Thyroid gland (tissue), 4 donors: ENCODE measurements at places on chromosomes 16 and 17. TPM values are rescaled to one million over a fixed set of nuclear protein-coding genes. Genes with fewer than 3 reads are reported as not detected.

DNA sequence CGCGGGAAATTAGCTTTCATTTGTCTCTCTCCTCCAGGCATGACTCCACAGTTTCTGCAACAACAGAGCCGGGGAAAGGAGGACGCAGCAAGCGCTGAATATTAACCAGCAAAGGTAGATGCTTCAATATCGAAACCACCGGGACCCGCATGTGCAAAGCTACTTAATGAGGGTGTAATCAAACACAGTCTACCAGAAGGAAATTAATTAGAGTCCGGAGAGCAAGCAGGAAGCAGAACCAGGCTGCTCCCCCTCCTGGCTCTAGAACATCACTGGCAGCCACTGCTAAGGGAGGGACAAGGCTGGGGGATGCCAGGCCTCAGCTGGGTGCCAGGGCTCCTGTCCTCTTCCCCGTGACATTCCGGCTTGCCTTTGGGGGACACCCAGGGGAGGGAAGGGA, 21.7 kb downstream of the LRRC75A start:
- no peak for DNase-seq

The RFWD3 gene
- total RNA-seq: 14.6 TPM

The EPN3 gene
- total RNA-seq: 3.5 TPM

GRCh38 chr16:16062023-16062937, 112.9 kb downstream of the ABCC1 start:
- no peak for DNase-seq

DNA sequence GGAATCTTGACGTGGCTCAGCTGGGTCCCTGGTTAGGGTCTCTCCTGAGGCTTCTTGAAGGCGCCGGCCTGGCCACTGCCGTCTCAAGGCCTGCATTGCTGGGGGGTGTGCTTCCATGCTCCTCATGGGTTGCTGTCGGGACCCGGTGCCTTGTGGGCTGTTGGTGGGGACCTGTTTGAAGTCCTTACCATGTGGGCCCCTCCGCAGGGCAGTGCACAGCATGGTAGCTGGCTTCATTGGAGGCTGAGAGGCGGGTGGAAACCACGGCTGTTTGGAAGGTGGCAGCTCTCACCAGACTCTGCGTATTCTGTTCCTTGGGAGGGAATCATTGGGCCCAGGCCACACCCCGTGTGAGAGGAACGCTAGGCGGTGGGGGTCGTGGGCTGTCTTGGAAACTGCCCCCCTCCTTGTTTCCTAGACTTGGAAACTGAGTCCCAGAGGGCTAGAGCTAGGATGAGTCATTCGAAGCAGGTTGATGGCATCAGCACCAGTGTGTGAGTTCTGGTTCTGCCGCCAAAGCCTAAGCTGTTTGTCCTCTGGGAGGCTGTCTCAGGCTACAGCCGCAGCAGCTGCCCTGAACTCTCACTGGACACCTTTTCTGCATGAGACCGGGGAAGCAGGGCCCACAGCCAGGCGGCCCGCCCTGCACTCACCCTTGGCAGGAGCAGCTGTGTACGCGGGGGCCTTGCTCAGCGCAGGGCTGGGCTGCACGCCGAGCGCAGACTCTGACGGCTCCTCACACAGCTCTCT, 35.2 kb downstream of the ZNF750 start:
- peak; percentile 24 for DNase-seq

- no peak for DNase-seq
Observed at GRCh38 chr17:35765086-35765710, 4.5 kb downstream of the C17orf50 start.

DNA sequence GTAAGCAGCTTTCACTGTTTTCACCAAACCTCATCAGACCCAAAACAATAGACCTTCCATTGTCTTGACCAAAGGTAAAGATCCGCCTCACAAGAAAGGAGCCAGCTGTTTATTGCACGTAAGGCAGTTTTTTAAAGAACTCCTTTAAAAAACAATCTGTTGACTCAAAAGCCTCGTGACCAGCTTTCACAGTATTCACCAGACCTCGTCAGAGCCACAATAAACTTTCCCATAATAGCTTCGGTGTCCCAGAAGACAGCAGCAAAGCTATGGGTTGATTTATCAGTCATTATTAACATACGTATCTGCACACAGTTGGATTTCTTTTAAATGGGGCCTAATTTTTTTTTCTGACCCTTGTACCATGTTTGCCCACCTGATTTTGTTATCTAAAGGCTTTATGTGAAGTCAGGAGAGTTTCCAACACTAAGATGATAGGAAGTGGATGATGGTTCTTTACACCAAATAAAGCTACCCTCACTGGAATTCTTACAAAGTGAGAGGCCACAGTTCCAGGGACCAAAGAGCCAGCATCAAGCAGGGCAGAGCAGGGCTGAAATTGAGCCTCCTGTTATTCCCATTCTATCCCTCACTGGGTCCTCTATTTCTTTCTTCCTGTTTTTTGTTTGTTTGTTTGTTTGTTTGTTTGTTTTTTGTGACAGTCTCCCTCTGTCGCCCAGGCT, 17.6 kb upstream of the HELZ start:
- no peak for DNase-seq

The CD300LB gene
- not detected for total RNA-seq
